NCI-H774 (cell line): ENCODE measurements at places on chromosomes 6 and 20.
A peak's percentile ranks its signal among the peaks of the same experiment; 100 is the strongest.

GRCh38 chr6:151034825-151035781 lies 169.6 kb downstream of the MTHFD1L start:
- DNase-seq: no peak

DNA sequence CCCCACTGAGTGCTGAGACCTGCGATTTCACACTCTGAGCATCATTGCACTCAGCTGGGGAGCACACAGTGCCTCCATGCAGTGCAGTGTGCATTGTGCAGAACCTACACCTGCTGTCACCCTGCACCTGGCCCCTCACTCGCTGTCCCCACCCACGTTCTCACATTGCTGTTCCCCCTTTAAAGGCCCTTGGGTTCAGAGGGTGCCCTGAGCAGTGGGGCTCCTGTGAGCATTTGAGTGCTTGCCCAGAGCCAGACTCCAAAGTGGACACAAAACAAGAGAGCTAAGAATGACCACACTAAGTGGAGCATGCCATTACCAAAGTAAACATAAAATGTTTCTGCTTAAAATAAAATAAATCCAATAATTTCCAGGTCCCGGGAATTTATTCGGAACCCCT lies 131.0 kb upstream of the CST7 start:
- no peak for DNase-seq

DNA sequence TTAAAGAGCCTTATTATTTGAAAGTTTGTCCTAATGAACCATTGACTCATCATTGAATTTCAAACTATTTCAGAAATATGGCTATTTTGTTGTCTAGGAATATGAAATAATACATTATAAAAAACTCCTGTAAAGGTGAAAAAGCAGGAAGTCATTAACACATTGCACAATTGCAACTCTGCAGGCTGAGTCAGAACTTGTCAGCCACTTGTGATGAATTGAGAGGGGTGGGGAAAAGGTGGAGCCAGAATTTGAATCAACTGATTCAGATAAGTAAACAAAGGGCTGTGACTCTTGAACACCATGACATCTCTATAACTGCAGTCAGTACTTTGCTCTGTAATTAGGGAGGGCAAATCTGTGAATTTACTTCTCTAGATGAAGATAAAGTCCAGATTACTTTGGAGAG lies 6.0 kb downstream of the C6orf141 start:
- peak; percentile 82 for DNase-seq

DNA sequence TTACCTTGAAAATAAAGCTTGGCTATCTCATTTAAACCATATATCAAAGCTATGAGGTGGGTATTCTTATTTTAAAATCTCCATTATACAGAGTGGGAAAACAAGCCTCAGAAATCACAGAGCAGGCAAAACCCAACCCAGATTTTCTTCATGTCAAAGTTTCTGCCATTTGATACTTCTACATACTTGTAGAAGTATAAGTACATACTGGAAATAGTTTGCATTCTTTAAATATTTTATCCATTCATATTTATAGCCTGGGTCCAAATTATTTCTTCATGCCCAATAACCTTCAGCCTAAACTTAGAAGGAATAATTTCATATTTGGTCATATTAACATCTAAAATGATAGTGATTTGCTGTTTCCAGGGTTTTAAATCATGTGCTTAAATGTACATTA lies 61.8 kb downstream of the MLIP start:
- no peak for DNase-seq

DNA sequence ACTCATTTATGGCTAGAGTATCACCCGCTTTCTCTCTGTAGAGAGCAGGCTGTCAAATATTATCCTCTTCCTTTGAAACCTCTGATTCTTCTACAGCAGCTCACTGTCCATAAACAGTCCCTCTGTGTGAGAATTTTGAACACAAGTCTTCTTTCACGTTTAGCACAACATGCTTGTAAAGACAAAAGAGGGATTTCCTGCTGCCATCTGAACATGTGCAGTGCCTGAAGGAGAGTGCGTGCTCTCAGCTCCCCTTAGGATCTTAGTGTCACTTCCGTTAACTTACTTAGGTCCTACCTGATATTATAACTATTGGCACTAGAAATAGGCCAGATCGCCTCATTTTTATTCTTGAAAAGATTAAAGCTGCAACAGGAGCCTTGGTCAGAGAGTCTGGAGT lies 50.9 kb downstream of the FNDC1 start:
- DNase-seq: no peak

- no peak for DNase-seq
Observed at GRCh38 chr6:6890400-6890858, 217.3 kb upstream of the RREB1 start.

DNA sequence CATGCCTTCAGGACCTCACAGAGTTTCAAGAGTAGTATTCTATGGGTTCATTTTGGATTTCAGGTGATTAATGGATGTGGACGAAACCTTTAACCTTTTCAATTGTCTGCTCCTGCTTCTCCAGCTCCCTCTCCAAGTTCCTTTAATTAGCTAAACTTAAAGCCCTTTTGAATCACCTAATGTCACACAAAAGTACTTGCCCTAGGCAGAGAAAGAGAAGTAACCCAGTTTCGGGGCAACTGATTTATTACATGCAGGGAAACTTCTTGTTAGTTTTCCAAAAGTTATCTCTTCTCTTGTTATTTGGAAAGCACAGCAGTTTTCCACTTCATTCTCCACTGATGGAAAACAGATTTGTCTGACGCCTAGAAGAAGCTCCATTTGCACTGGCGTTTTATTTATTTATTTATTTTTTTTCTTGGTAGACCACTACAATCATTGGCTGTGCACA lies 407.7 kb upstream of the JARID2 start:
- no peak for DNase-seq

- peak; percentile 63 for DNase-seq
Observed at GRCh38 chr6:89433252-89434149, 549 bp downstream of the ANKRD6 start.

- DNase-seq: no peak
Observed at GRCh38 chr6:147834084-147834776, 325.7 kb downstream of the SAMD5 start.

- no peak for DNase-seq
Observed at GRCh38 chr6:91196729-91197128, 609.9 kb upstream of the MAP3K7 start.

DNA sequence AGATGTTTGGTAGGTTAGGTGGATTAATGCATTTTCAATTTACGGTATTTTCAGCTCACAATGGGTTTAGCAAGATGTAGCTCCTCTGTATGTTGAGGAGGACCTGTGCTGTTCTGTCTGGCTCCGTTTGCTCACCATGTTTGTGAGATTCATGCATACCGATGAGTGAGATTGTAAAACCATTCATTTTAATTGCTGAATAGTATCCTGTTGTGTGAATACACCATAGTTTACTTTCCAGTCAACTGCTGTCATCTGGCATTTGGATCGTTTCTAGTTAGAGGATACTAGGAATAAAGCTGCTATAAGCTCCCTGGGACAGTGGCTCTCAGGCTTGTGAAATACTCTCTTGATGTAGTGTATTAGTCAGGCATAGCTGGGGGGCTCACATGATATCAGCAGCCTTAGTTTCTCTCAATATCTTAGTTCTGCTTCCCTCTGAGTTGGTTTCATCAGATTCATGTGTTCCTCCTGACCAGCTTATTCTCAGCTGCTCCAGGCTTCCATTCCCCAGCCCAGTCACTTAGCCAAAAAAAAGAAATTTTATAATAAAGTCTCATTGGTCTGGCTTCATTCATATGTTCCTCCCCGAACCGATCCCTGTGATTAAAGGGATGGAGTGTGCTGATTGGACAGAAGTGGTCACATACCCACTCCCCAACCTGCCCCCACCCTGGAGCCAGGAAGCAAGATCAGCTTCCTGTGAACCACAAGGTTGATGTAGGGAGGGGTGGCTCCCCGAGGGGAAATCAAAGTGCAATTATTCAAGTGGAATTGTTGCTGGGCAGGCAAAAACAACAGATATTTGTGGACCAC lies 10.9 kb upstream of the B4GALT5 start:
- peak; percentile 9 for DNase-seq

DNA sequence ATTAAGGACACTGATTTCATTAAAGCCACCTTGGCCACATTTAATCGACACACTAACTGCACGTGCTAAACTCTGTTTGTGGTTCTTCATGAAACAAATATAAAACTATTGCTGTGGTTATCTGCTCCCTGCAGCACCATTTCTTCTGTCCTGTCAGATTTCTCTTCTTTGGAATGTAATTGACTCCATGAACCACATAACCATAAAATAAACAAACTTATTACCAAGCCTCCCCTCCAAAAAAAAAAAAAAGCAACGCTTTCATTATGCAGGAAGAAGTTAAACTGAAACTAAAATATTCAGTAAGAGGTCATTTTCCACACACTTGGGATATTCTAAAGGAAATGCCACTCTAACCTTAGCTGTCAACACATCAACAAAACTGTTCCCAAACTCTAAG lies 319.1 kb upstream of the NT5E start:
- DNase-seq: no peak

- no peak for DNase-seq
Observed at GRCh38 chr20:13687815-13688214, 49.1 kb upstream of the TASP1 start.

GRCh38 chr6:84882768-84883766 lies 118.7 kb upstream of the TBX18 start:
- peak; percentile 21 for DNase-seq

DNA sequence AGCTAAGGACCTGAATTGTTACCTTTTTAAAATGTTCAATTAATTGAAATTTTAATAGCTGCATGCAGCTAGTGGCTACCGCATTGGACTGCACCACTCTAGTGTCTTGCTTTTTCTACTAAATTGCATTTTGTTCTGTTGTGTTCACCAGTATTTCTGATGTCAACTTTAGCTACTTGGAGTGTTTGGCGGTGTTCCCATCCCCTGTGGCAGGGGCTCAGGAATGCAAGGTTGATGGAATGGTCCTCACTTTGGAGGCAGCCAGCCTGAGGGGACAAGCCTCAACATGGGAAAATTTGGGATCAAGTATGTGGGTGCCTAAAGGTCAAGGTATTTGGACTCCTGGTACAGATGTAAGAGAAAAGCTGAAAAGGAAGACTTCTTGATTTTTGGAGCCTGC lies 230.1 kb upstream of the PRND start:
- DNase-seq: no peak

DNA sequence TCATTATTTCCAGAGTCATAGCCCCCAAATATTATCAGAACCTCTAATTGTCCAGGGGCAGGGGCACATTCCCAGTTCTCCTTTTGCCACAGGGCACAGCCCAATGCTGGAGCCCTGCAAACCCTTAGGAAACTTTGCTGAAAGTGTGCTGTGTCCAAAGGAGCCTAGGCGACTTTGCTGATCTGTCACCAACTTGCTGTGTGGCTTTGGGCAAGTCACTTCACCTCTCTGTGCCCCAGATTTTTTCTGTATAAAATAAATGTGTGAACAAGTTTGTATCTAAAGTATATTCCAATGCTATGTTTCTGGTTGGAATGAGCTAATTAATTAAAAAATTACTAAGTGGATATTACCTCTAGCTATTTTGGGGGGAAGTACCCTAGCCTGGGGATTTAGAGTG lies 25.4 kb upstream of the BCAS1 start:
- DNase-seq: no peak

- DNase-seq: peak; percentile 67
Observed at GRCh38 chr6:88165844-88166492, at the start of gene CNR1. Gene CNR1, minus strand, starts transcription at chr6:88166347. Its CDS starts 21,073 bp downstream, at chr6:88145274.

GRCh38 chr6:46338131-46338530 lies 153.1 kb downstream of the RCAN2 start:
- DNase-seq: no peak

DNA sequence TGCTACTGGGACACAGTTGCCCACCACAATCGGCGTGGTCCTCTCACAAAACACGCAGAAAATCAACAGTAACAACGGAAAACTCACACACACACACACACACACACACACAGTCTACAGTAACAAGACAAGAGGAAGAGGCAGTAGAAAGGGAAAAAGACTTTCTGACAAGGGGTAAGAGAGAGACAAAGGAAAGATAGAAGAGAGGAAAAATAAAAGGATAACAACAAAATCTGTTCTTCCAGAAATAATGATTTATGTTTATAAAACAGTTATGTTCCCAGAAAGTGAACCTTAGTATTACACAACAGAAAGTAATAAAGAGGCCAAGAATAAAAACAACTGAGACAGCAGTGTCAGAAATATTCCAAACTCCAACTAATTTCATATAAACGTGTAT lies 2.9 kb downstream of the RANBP9 start:
- DNase-seq: no peak

DNA sequence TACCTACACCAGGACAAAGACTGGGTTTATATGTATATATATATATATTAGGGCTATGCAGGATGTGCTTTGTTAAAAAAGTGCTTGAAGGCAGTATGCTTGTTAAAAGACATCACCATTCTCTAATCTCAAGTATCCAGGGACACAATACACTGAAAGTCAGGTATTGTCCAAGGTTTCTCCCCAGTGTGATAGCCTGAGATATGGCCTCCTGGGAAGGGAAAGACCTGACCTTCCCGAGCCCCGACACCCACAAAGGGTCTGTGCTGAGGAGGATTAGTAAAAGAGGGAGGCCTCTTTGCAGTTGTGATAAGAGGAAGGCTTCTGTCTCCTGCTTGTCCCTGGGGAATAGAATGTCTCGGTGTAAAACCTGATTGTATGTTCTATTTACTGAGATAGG lies 156.9 kb downstream of the GPX5 start:
- no peak for DNase-seq

DNA sequence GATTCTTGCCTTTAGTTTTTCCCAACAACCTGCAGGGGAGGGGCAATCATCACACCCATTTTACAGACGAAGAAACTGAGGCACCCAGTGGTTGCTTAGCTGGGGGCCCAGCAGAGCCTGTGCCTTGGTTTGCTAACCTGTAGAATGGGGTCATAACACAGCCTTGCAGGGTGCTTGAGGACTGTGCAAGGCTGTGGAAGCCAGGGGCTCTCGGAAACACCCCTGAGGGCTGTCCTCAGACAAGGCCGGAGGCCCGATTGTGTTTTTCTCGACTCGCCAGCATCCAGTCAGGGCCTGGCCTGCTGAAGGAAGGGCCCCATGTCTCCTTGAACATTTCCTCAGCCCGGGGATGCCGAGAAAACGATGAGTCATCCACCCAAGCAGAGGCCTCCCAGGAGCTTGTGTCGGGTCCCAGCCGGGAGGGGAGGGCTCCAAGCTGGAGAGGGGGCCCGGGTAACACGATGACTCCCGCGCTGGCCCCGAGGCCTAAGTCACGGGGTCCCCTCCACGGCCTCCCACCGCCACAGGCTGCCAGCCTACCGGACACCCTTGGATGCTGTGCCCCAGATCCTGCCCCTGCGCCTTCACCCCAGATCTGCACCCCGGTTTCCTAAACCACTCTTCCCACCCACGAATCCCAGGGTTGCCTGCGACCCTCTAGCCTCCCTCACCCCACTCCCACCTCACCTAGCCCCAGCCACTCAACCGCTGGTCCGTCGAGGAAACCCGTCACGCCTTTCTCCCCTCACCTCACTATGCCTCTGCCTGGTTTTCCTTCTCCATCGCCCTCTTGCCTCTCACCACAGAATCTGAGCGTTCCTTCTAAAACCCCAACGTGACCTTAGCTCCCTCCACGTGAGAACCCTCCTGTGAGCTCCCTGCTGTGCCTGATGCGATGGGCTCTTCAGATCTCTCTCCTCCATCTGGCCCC lies 10.6 kb downstream of the NOL4L start:
- no peak for DNase-seq

GRCh38 chr6:14533446-14533845 lies 415.9 kb downstream of the CD83 start:
- no peak for DNase-seq
